ENCODE measurements at places on chromosomes 6 and 20.

- no peak for DNase-seq
Measured at GRCh38 chr6:47490676-47491075, 13.1 kb downstream of the CD2AP start.

GRCh38 chr6:21022343-21023107, 488.3 kb downstream of the CDKAL1 start:
- DNase-seq: no peak

DNA sequence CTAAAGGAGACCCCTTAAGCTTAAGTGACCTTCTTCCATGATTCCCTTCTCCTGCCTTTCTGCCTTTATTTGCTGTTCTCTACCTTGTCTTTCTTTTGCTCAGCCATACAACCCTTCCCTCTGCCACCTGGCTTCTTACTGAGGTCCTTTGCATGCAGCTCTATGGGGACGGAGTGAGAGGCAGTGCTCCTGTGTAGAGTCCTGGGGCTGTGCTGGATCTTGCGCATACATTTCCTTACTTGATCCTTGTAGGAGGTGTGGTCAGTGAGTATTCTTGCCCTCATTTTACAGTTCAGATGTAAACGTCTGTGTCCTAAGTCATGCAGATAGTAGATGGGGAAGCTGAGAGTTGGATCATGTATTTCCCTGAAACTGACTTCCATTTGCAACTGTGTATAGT, 5.7 kb downstream of the SASH1 start:
- no peak for DNase-seq

GRCh38 chr6:118216751-118217150, 309.7 kb downstream of the SLC35F1 start:
- no peak for DNase-seq

- DNase-seq: no peak
Measured at GRCh38 chr20:45970646-45971424, 1.2 kb downstream of the ZNF335 start.

- DNase-seq: no peak
Measured at GRCh38 chr6:21663966-21664313, 70.4 kb downstream of the SOX4 start.

GRCh38 chr20:24991897-24992486, 559 bp downstream of the APMAP start:
- no peak for DNase-seq

- DNase-seq: no peak
Measured at GRCh38 chr6:56946368-56946767, 8.5 kb upstream of the BEND6 start.

GRCh38 chr6:43570876-43571441, 4.9 kb downstream of the XPO5 start:
- no peak for DNase-seq

- no peak for DNase-seq
Measured at GRCh38 chr20:396619-397431, 11.3 kb upstream of the RBCK1 start.
